ENCODE measurements at places on chromosomes 6 and 20.
A peak's percentile ranks its signal among the peaks of the same experiment; 100 is the strongest.

GRCh38 chr6:161233986-161234661 is 39.7 kb downstream of the AGPAT4 start:
- DNase-seq = no peak

DNA sequence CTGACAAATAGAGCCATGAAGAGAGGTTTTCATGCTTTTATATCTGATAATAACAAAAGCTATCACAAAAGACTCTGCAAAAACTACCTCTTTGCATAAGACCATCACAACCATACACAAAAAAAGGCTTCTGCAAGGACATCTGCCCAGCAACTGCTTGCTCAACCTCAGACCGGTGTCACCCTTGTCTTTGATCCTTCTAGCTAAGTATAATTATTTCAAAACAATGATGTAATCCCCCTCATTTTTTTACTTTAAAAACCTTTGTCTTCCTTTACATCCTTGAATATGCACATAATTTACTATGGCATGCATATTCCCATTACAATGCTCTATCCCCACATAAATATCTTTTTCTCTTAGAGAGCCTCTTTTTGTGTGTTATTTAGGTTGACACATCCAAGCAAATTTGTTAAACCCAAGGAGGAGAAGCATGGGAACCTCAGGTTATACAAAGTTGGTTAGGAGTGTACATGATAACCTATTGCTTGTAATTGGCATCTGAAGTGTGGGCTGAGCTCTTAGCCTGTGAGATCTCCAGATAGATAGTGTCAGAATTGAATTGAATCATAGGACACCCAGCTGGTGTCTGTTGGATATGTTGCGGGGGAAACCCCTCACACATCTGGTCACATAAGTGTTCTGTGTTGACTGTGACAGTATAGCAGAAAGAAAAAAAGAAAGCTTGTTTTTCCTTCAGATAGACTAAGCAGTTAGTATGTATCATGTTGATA is 20.7 kb upstream of the CGA start:
- DNase-seq = peak; percentile 60

GRCh38 chr6:27178407-27178730 is 69.1 kb upstream of the PRSS16 start:
- peak; percentile 14 for DNase-seq

DNA sequence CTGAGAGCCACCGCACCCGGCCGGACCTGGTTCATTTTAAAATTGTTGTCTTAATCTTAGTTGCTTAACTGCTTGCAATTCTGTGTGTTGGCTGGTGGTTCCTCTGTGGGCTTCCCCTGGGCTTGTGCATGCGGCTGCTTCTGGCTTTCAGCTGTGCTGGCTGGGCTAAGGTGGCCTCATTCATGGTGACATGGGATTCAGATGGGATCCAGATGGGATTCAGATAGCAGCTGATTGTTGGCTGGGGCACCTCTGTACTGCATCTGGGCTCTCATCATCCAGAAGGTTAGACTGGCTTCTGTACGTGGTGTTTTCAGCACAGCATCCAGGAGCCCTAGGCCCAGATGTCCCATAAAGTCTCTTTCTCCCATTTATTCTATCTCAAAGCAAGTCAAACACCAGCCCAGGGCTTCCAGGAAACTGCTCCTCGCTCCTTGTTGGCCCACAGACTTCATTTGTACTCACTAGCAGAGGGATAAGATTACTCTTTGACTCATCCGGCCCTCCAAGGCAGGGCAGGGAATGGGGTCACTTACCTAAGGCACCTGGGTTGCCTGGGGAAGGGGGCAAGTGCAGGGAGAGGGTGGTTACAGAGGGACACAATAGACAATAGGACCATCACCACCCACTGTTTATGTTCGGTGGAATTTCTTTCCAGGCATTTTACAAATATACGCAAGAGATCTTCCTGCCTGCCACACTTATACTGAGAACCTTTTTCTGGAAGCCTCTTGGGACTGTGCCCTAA is 10.2 kb upstream of the PEDS1 start:
- no peak for DNase-seq

DNA sequence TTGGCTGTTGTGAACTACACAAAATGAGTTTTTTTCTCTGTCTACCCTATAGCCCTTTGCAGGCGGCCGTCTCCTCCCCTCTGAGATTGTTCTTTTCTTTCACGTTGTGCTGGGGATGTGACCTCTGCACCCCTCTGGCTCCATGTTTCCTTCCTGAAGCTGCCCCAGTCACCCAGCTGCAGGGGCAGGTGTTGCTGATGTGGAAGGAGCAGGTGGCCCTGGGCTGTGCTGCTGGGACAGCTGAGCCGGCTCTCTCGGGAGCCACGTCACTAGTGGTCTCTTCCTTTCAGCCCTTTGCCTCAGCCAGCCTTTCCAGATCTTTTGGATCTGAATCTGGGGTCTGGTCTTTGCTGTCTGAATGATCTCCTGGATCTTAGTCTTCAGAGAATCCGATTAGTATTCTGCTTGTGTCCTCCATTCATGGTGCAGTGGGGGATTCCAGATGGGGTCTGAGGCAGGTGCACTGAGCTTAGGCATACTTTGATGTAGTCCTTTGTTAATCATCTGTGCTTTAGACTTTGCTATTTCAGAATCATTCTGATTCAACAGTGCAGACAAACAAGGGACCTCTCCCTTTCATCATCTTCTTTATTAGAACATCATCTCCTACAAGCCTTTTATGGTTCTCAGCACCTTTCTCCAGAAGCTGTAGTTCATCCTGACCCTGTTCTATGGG is 31.4 kb downstream of the TMEM181 start:
- no peak for DNase-seq

DNA sequence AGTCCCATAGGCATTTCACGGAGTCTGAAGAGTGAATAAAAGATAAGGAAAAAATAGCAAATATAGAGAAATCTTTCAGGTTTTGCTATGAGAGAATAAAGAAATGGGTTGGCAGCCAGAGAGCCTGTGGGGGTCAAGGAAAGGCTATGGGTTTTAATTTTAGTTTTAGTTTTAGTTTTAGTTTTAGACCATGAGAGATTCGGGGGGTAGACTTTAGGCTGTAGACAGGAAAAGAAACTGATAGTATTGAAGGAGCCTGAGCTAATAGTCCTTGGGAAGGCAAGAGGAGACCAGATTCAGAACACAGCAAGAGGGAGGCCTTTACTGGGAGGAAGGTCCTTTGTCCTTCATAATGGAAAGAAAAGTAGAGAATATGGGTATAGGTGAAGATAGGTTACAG is 19.3 kb downstream of the DOP1A start:
- peak; percentile 51 for DNase-seq

DNA sequence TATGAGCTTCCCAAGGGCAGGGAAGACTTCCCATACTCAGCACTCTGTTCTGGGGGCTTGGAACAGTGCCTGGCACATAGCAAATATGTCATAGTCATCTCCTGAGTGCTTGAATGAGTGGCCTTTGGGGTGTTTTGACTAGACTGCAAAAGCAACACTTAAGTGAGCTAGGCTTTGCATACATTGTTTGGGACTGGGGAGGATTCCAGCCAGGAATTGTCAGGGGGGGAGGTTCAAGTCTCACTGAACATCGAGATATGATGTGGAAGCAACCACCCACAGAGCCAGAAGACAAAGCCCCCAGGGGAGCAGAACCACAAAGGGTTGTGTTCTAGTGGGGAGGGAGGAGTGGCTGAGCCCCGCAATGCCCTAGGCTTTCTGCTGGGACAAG is 98.4 kb downstream of the SYCP2 start:
- no peak for DNase-seq
